ENCODE measurements at places on chromosomes 13 and 19.

- no peaks in the 10 kb centered on the region for H3K27me3 ChIP-seq
- no peak for DNase-seq
- H3K4me3 ChIP-seq, result no peak overlapping the region
- H3K4me1 ChIP-seq, result peaks cover 5% of the 10 kb centered on the region
- H3K27ac ChIP-seq, result no peak overlapping the region
- no peaks in the 10 kb centered on the region for H3K36me3 ChIP-seq
Measured at GRCh38 chr13:29547153-29547552, 48.3 kb downstream of the SLC7A1 start.

- DNase-seq, result no peak
- no peaks in the 10 kb centered on the region for H3K27me3 ChIP-seq
- H3K36me3 ChIP-seq, result no peaks in the 10 kb centered on the region
- no peak overlapping the region for H3K4me3 ChIP-seq
Measured at GRCh38 chr19:31235806-31236205, 113.4 kb downstream of the TSHZ3 start.

- H3K27ac ChIP-seq, result no peak overlapping the region
- no peaks in the 10 kb centered on the region for H3K27me3 ChIP-seq
- no peaks in the 10 kb centered on the region for H3K4me1 ChIP-seq
- no peaks in the 10 kb centered on the region for H3K36me3 ChIP-seq
- no peak for DNase-seq
- no peak overlapping the region for H3K4me3 ChIP-seq
Measured at GRCh38 chr13:98954313-98954712, 23.6 kb downstream of the DOCK9 start.

DNA sequence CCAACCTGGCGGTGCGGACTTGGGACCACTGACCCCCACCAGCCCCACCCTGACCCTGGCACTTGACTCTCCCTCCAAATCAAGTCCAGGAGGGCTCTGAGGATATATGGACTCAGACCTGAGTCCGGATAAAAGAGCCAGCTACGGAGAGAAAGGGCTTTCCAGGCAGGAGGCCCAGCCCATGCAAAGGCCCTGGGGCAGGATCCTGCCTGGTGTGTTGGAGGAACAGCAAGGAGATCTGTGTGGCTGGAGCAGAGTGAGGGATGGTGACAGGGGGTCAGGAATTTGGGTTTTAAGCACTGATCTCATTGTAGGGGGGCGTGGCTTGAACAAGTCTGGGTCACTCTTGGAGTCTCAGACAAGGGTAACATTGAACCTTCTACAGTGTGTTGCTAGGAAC is 474 bp upstream of the ZNRF4 start:
- H3K4me3 ChIP-seq, result no peak overlapping the region
- no peaks in the 10 kb centered on the region for H3K36me3 ChIP-seq
- no peak for DNase-seq
- H3K27me3 ChIP-seq, result peaks cover 13% of the 10 kb centered on the region
- no peaks in the 10 kb centered on the region for H3K4me1 ChIP-seq

- DNase-seq, result no peak
- no peak overlapping the region for H3K27ac ChIP-seq
- no peaks in the 10 kb centered on the region for H3K27me3 ChIP-seq
- no peak overlapping the region for H3K4me3 ChIP-seq
Measured at GRCh38 chr13:83765796-83766195, 116.5 kb downstream of the SLITRK1 start.
